Stimulated activated CD4-positive, alpha-beta T cell treated with anti-CD3 and anti-CD28 coated beads, Interleukin-1b, Interleukin-23, amount 100 ng/mL, for 48 hours (primary cell): ENCODE measurements at places on chromosomes 16 and 17.

DNA sequence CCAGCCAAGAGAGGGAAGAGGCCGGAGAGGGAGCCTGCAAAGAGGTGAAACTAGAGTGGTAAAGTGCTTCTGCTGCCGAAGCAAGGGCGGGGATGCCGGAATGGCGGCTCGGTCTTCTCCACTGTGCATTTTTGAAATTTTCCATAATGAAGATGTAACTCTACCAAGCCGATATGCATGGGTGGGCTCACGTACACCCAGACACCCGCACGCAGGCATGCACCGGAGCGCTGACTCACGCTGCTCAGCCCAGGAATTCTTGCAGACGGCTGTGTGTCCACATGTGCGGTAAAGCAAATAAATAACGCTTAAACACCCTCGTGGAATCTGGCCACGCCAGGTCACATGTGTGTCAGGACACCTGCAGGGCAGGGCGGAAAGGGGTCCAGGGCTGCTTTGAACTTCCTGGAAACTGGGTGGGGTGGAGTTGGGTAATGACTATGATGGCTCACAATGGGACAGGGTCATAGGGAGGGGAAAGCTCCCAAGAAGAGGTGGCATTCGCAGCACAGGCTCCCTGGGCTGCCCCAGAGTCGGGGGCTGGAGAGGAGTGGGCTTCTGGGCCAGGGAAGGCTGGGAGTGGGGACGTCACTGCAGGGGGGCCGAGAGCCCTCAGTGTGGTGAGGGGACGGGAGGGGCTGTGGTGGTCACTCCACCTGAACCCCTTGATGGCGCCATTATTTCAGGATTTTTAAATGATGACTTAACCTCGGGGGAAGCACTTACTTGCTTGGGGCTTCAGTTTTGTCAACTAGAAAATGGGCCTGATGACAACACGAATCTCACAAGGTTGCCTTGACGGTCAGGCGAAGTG, 265.5 kb downstream of the PARN start:
- no peak for DNase-seq

DNA sequence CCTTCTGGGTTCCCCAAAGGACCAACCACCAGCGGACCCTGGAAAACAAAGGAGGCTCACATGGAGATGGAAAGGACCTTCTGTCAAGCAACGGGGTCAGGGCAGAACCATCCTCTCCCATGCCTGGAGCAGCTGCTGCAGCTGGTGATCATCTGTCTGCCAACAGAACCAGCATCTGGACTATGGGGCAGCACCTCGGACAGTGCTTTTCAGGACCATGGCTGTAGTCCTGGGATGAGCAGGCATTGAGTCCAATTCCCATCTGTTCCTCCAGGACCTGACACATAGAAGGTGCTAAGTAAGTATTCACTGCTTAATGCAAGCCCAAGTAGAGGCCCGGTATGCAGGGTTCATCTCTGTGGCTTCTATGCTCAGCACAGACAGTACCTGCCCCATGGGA, 304.7 kb downstream of the XYLT1 start:
- no peak for DNase-seq

DNA sequence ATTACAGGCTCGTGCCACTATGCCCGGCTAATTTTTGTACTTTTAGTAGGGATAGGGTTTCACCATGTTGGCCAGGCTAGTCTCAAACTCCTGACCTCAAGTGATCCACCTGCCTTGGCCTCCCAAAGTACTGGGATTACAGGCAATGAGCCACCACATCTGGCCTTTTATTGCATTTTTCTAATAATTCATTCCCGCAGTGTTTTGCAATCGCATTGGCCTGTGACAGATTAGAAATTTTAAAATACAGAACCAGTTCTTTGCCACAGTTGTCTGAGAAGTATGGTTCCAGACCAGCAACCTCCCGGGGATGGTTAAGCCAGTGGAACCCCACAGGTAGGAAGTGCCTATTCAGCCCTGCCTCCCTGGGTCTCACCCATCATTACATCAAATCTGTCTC, 3.2 kb upstream of the CRHR1 start:
- DNase-seq = no peak

DNA sequence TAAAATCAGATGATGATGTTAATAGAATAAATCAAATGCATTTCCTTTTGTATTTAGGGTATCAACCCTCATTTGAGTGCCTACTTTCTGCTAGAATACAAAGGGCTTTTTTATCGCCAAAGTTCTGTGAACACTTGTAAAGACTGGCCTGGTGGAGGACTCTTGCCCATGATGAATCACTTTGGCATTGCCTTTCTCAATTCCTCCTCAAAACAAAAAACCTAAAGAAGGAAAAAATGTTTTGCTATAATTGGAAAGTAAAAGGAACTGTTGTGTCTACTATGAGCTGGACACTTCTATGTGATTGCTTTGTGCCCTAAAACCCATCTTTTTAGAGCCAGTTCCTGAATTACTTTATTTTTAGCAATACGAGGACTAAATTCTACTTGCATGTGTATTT, 13.0 kb upstream of the DHRS11 start:
- no peak for DNase-seq

DNA sequence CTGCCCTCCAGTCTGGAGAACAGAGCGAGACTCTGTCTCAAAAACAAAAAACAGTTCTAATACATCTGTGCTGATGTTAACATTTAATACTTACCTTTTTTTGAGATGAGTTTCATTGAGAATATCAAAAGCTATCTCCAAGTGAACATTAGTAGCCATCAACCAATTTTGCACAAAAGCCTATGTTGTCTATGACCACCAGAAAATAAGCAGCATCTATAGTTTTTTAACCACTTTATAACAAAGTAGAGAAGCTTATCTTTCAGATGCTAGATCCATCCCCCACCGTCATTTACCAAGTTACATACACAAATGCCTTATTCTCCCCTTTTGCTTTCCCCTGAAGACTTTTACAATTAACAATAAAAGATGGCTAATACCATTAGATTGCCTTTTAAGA, 4.1 kb downstream of the SRSF1 start:
- DNase-seq = no peak

- no peak for DNase-seq
Measured at GRCh38 chr17:45877467-45877866, 16.9 kb upstream of the MAPT start.

DNA sequence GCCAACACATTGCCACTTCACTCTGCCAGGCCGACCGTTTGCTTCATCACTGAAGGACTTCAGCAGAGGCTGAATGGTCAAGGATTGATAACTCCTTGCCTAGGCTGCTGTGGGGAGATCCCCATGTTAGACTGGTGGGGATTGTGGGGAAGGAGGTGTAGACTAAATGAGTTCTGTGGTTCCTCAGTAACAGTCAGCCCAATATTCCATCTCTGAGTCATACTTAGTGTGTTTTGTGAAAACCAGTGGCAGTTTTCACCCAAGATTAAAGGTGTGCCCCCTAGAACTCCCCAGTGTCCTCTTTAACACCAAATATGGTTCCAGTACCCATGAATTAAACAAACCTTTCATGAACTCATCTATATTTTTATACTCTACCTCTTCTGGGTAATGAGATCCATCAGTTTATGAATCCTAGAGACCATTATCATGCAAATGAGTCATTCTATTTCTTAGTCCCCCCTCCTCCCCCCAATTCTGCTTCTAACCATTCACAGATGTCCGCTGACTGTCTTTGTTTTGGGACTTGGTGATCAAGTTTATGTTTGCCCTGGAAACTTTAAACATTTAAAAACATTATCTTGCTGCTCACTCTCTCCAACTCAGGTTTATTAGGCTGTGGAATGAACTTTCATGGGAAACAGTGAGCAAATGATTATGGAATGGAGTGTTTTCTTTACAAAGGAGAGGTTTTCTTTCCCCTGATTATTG, 66.8 kb upstream of the GAS7 start:
- no peak for DNase-seq

- no peak for DNase-seq
Measured at GRCh38 chr17:67970783-67971182, 25.5 kb downstream of the C17orf58 start.

DNA sequence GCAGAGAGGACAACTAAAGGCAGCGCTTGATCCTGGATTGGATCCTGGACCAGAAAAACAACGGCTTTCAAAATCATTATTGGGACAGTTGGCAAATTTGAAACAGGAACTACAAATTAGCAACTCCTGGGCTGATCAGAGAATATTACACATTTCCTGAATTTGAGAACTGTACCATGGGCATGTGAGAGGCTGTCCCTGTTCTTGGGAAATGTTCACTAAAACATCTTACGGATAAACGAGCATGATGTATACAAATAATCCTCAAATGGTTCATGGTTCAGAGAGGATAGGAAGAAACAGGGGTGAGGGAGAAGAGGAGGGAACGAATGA, 2.3 kb upstream of the ITGAE start:
- DNase-seq = no peak

- no peak for DNase-seq
Measured at GRCh38 chr17:56549501-56549900, 44.0 kb upstream of the NOG start.

DNA sequence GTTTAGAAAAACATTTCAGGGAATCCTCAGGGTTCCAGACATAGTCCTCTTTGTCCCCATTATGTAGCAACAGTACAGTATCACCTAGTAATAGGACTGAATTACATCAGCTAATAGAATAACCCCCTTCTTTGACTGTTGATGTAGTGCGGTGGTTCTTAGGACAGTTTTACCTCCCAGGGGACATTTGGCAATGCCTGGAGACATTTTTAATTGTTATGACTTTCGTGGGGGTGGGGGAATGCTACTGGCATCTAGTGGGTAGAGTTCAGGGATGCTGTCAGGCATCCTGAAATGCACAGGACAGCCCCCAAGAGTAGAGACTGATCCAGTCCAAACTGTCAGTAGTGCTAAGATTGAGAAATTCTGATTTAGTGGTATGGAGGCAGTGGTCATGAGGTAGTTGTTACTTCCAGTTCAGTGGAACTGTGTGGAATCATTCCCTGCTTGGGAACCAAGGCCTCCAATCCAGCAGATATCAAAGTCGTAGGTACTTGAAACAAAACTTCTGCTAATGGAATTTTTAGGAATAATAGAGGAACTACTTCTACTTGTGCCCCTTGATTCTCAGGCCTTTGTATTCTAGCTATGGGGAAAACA, 20.3 kb downstream of the NF1 start:
- no peak for DNase-seq
